Activated T-helper 2 cell treated with anti-CD3 and anti-CD28 coated beads, Interferon-gamma antibody, Interleukin-2, Interleukin-4, amounts not matched to agents 10 μg/mL and 5 μg/mL and 100 μg/mL, durations not matched to agents 14 hours and 24 hours and 36 hours (primary cell): ENCODE measurements at places on chromosomes 7 and 10.

DNA sequence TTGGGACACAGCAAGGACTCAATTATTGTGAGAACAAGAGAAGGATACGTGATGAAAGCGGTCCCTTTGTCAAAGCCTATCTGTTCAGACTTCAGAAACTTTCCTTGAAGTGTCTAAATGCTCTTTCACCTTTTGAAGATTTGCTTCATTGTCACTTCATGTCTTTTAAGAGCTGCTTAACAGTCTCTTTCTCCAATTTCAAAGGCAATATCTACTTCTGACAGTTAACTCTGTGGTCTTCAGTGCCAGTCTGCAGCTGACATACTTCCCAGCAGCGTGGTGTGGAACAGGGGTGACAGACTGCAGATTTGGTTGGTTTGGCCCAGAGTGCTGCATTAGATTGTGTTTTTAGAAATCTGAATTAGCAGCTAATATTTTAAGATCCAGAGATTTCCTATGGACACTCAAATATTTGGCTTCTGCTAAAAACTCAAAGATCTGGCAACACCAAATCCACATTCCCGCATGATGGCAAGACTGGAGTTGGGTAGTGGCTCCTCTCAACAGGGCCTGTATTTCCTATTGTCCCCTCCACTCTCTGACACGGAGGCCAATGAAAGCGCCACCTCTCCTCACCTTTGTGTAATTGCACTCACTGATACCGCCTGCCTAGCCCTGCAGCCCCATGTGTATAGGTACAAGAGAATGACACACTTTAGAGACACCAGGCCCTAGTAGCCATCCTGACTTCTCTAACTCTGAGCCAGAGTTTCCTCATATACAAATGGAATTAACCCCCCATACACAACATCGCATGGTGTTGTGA is 11.5 kb downstream of the SCRN1 start:
- DNase-seq, result no peak
- H3K27ac ChIP-seq, result no peak overlapping the region
- H3K36me3 ChIP-seq, result no peaks in the 10 kb centered on the region
- no peak overlapping the region for H3K4me3 ChIP-seq
- H3K27me3 ChIP-seq, result peaks cover 27% of the 10 kb centered on the region
- no peaks in the 10 kb centered on the region for H3K4me1 ChIP-seq

- H3K36me3 ChIP-seq, result no peaks in the 10 kb centered on the region
- H3K27ac ChIP-seq, result no peak overlapping the region
- H3K4me1 ChIP-seq, result no peaks in the 10 kb centered on the region
These were observed 260.8 kb downstream of the FGFR2 start for GRCh38 chr10:121337427-121337826.

- no peaks in the 10 kb centered on the region for H3K36me3 ChIP-seq
- peaks cover 9% of the 10 kb centered on the region for H3K4me1 ChIP-seq
- DNase-seq, result no peak
- no peaks in the 10 kb centered on the region for H3K27me3 ChIP-seq
- no peak overlapping the region for H3K27ac ChIP-seq
- no peak overlapping the region for H3K4me3 ChIP-seq
These were observed 24.8 kb downstream of the GRB10 start for GRCh38 chr7:50757703-50758390.

GRCh38 chr7:152871678-152872060 is 112.1 kb downstream of the ACTR3B start:
- no peak for DNase-seq
- no peaks in the 10 kb centered on the region for H3K4me1 ChIP-seq
- no peak overlapping the region for H3K4me3 ChIP-seq

GRCh38 chr7:130149281-130150139 is 55.7 kb downstream of the TMEM209 start:
- H3K4me1 ChIP-seq, result no peaks in the 10 kb centered on the region
- H3K27ac ChIP-seq, result no peak overlapping the region
- peaks cover 32% of the 10 kb centered on the region for H3K27me3 ChIP-seq
- DNase-seq, result no peak

DNA sequence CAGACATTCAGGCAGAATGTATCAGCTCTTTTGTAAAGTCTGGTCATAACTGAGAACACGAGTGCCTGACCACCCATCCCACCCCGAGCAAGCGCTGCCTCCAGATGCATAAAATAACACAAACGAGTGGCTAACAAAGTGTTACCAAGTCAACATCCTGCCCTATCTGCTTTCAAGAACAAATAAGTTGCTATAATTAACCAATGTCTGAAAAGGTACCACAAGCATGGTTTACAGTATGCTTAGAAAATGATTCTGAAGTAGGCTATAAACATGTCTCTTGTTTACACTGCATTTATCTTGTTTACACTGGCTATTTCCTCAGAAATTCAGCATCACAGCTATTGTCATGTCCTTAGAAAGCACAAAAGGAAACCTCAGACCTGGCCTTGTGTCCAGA is 49.5 kb downstream of the PIK3AP1 start:
- DNase-seq, result no peak
- H3K27me3 ChIP-seq, result peaks cover 2% of the 10 kb centered on the region
- H3K4me3 ChIP-seq, result no peak overlapping the region

- no peak overlapping the region for H3K27ac ChIP-seq
- no peak for DNase-seq
- H3K27me3 ChIP-seq, result no peaks in the 10 kb centered on the region
- H3K4me1 ChIP-seq, result peaks cover 8% of the 10 kb centered on the region
These were observed 15.4 kb downstream of the ZMIZ2 start for GRCh38 chr7:44764081-44764480.
